Right ventricle myocardium inferior (tissue), 1 donor: ENCODE measurements at places on chromosomes 5 and 9.
A peak's percentile ranks its signal among the peaks of the same experiment; 100 is the strongest.

- DNase-seq: no peak
Observed at GRCh38 chr5:140189977-140190871, 15.2 kb downstream of the CYSTM1 start.

DNA sequence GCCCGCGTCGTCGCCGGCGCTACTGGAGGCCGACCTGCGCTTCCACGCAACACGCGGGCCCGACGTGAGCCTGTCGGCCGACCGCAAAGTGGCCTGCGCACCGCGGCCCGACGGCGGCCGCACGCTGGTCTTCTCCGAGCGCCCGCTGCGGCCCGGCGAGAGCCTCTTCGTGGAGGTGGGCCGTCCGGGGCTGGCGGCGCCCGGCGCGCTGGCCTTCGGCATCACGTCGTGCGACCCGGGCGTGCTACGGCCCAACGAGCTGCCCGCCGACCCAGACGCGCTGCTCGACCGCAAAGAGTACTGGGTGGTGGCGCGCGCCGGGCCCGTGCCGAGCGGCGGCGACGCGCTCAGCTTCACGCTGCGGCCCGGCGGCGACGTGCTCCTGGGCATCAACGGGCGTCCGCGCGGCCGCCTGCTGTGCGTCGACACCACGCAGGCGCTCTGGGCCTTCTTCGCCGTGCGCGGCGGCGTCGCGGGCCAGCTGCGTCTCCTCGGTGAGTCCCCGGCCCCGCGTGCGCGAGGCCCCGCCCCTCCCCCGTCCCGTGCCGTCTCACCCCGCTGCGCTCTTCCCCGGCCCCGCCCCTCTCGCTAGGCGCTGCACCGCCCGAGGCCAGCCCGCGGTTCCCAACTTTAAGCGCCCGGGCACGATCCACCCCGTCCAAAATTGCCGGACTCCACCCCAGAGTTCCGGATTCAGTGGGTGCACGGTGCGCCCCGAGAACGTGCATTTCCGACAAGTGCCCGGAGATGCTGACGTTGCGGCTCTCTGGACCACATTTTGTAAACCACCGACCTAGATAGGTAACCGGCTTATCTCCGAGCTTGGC, 42.8 kb downstream of the NEURL1B start:
- peak; percentile 58 for DNase-seq

DNA sequence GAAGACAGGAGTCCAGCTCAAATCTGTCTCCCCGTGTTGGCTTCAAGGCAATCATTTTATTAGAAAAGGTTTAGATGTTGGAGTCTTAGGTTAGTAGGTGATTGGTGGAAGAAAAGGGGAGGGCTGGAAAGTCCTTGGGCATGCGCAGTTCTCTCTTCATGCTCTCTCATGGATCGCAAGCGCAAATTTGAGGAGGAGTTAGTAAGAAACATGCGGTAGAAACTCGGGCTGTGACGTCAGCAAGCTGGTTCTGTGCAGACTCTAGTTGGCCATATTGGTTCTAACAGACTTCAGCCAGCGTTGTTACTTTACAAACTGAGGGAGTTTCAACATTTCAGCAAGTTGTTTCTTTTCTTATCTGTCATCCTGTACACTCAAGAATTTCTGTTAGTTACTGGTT, 392.2 kb downstream of the CDK5RAP2 start:
- no peak for DNase-seq

DNA sequence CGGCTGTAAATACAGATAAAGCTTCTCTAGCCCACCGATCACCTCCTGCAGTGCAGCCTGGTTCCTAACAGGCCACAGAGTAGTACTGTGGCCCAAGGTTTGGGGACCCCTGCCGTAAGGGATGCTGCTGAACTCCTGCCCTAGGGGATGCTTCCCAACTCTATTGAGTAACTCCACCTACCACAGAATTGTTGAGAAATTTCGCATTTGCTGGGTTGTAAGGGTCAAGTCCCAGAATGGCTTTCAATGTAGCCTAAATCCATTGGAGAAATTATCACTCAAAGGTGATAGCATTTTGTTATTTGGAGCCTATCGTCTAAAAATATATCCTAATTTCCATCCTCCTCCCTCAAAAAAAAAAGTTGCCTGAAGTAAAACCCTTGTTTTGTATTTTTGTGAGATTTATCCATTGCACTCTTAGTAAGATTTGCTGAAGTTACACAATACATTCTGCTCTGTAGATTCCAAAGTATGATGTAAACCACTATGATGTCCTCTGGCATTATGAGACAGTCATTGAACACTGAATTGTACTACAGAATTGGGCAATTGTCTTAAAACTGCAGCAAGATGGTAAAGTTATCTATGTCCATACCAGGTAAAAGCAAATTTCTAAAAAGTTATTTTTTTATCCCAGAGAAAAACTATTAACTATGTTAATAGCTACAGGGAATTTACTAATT, 14.0 kb downstream of the ACTBL2 start:
- no peak for DNase-seq

DNA sequence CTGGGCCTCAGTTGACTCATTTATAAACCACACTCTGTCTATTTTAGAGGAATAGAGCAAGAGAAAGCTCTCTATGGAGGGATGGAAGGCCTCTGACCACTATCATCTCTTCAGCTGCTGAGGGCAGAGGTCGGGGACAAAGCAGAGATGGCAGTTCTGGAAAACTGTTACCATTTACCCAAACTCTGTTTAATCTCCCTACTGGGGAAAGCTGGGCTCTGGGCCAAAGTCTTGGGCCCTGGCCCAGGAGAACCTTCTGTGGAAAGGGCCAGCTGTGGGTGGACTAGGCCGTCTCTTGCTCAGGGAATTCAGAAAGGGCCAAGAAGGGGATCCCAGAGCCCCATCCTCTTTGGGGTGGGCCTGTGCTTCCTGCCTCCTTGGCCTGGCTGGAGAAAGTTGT, 100.0 kb downstream of the PSD2 start:
- DNase-seq: no peak

DNA sequence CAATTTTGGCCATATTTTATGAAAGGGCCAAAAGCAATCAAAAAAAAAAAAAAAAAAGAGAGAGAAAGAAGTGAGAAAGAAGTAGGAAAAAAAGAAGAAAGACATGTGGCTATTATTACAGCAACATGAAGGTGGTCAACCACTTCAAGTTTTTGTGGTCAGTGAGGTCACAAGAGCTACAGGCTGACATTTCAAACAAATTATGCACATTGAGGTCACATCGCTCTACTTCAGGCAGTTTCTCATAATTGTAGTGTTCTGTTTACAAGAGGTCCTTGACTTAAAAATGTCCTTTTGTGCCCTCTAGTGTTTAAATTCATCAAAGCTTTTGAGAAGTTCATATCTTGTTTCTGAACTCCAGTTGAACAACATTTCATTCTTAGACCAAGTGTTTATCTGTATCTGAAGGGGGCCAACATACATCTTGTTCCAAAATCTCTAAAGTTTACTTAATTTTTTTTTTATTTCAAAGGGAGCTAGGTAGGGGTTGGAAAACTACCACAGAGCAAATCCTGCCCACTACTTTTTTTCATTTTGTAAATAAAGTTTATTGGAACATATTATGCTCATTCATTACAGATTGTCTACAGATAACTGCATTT, 513.1 kb downstream of the PDE4D start:
- DNase-seq: no peak

GRCh38 chr9:109812818-109813281, 32.9 kb downstream of the PALM2AKAP2 start:
- no peak for DNase-seq

DNA sequence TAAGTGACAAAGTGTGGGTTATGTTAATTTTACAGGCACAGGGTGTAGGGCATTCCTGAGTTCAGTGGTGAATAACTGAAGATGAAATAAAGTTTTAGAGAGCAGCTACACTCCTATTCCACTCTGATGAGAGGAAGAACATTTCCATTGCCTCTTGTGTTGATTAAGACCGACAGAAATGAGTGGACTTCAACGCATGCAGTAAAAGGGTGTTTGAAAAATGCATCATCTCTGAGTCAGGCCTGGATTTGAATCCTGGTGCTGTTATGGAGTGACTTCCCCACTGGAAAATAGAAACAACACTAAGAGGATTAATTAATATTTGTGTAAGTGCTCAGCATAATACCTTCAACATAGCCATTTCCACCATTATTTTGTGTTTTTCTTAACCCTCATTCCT, 86.3 kb downstream of the PRR16 start:
- DNase-seq: no peak

DNA sequence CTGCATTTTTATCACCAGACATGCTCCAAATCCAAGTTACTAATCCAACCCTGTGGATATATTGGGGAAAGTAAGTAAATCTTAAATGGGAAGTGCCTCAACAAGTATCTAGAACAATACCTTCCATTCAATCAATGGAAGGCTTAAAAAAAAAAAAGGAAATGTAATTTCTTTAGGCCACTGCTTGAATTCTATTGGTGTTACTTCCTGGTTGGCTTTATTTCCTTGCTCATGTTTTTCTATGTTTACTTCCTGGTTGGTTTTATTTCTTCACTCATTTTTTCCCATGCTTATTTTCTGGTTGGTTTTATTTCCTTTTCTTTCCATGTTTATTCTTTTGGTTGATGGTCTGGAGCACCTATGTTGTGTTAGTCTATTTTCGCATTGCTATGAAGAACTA, 363.9 kb downstream of the KDM4C start:
- no peak for DNase-seq

DNA sequence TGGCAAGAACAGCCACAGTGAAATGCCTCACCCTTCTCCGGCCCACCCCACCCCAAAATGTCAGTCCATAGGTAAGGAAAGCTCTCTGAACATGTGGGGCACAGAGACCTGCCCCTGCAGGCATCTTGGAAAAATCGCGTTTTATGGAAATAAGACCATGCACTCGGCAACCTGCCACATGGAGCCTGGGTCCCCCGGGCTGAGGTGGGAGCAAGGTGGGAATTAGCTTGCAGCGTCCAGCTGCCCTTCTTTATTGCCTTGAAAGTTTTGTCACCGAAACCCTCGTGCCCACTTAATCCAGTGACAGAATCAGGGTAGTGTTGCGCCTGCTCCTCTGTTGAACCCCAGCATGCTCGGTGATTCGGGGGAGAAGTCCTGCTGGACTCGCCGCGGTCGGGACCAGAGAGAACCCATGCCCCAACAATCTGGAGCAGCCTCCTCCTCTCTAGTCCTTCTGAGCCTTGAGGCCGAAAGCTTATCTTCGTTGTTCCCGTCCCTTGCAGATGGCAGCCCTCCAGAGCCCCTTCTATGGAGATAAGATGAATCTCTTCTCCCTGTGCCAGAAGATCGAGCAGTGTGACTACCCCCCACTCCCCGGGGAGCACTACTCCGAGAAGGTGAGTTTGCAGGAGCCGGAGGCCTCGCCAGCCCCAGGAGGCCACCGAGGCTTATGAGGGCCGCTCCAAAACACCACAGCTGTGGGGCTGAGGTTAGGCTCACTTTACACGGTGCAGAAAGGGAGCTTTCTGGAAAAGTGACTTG, 67.9 kb downstream of the PSMB7 start:
- peak; percentile 64 for DNase-seq

DNA sequence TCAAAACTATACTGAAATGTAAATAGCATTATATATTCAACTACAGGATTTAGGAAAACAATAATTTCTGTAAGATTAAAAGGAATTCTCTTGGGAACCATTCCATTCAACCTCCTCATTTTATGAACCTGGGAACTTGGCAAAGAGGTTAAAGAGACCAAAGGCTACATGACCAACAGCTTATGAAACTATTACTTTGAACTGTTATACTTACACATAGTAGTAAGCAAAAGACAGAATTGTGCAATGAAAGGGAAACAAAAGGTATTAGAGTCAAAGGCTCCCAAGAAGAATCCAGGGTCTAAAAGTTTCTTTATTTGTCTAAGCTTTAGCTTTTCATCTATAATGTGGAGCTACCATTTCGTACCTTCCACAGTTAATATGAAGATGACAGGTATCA, 7.2 kb downstream of the C9orf72 start:
- no peak for DNase-seq

DNA sequence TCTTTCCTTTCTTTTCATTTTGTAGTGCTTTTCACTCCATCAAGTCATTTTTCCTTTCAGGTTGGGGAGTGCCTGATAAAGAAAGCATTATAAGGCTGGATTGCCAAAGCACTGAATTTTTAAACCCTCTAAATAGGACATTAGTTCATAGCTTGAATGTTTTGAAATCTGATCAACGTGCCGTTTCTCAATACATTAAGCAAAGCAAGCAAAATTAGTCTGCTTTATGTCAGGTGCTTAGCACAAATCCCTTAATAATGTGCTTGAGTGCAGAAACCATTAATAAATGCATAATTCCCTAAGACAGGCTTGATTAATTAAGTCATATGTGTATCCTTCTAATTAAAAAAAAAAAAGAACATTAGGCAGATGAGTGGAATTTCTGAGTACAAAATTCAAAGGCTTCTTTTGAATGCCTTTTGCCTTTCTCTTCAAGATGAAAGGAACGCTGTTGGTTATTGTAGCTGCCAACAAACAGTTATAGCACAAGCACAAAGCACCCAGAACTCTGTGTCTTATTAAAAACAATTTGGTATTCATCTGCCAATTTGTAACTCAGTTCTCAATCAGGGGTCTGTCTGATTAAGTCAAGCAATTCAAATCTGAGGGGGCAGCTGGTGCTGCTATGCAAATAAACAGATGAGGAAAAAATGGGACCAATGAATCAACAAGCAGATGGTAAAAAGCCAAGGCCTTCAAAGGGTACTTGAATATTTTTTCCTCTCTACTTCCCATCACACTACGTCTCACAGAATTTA, 233.7 kb downstream of the TLE1 start:
- no peak for DNase-seq

- DNase-seq: no peak
Observed at GRCh38 chr5:93623153-93623552, 40.1 kb downstream of the NR2F1 start.

GRCh38 chr5:147822686-147823491, 8.6 kb downstream of the SPINK1 start:
- peak; percentile 70 for DNase-seq
